ENCODE measurements at places on chromosomes 16 and 17.

GRCh38 chr16:27818246-27818645, 245.3 kb downstream of the GSG1L start:
- no peak for DNase-seq

DNA sequence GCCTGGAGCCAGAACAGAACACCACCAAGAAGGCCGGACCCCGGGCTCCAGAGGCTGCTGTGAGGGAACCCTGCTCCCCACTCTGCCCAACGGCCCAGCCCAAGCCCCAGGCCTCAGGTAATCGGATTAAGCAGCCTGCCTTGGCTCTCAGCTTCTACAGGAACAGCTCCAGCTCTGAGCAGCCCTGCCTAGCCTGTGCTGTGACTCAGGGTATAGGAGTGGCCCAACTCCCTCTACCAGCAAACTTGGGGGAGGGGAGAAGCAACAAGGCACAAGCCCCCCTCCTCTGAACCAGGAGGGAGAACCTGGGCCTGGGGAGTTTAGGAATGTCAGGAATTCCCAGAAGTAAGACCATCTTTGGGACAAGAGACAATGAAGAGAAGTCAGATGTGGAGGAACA, 849 bp upstream of the SOX15 start:
- DNase-seq: no peak

GRCh38 chr17:41678907-41679739, 9.6 kb upstream of the EIF1 start:
- no peak for DNase-seq

DNA sequence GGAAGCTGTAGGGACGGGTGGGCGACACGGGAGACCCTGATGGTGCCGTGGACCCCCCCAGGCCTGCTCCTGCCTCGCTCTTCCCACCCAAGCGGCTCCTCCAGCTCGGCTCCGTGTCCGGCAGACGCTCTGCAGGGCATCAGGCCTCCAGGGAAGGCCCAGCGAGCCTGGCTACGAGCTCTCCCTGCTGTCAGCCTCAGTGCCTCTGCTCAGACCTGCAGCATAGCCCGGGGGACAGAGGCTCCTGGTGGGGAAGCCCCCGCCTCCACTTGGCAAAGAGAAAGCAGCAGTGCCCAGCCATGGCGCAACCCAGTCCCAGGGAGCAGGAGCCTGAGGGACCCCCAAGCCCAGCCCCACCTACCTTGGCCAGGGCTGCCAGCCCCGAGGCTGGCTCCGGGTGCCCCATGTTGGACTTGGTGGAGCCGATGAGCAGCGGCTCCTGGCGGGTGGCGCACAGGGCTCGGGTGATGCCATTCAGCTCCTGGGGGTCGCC, 5.9 kb downstream of the FASN start:
- DNase-seq: no peak

GRCh38 chr17:82693168-82693867, 5.2 kb downstream of the RAB40B start:
- no peak for DNase-seq

GRCh38 chr17:34412965-34413441, 50.0 kb upstream of the CCL1 start:
- no peak for DNase-seq

- DNase-seq: no peak
These were observed 5.1 kb downstream of the PITPNA start for GRCh38 chr17:1557355-1558095.

- DNase-seq: no peak
These were observed 26.1 kb downstream of the MAP2K4 start for GRCh38 chr17:12046786-12047185.

DNA sequence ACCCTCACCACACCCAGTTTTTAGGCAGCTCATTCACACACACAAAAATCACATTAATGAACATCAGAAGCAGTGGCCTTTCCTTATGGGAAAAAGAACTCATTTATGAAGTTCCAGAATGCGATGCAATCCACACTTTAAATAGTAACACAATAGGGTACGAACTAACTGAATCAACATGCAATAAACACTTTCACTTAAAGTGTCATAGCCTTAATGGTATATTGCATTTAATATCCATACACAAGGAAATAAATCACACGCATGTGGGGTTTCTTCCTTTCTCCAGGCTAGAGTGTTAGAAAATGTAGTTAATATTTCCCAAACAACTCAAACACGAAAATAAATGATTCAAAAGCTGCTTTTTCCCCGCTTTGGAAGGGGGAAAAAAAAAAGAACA, 19.7 kb downstream of the ADCY9 start:
- DNase-seq: no peak

- no peak for DNase-seq
These were observed 55.8 kb upstream of the GSE1 start for GRCh38 chr16:85557083-85557970.

DNA sequence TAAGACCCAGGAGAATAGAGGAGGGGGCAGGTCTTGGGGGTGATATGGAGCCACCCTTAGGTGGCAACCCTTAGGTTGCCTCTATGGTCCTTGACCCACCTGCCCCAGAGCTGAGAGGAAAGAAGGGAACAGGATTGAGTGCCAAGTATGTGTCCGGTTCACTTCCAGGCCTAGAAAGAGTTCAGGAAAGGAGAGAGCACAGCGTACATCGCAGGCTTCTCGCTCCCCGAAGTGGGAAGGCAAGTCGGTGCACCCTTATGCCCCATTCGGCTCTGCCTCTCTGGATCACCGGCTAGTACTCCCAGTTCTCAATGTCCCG, 631 bp downstream of the SP6 start:
- DNase-seq: no peak

- no peak for DNase-seq
These were observed 160.0 kb downstream of the MAP2K6 start for GRCh38 chr17:69574257-69575197.

- no peak for DNase-seq
These were observed 2.3 kb downstream of the RBFOX1 start for GRCh38 chr16:7334801-7335560.

DNA sequence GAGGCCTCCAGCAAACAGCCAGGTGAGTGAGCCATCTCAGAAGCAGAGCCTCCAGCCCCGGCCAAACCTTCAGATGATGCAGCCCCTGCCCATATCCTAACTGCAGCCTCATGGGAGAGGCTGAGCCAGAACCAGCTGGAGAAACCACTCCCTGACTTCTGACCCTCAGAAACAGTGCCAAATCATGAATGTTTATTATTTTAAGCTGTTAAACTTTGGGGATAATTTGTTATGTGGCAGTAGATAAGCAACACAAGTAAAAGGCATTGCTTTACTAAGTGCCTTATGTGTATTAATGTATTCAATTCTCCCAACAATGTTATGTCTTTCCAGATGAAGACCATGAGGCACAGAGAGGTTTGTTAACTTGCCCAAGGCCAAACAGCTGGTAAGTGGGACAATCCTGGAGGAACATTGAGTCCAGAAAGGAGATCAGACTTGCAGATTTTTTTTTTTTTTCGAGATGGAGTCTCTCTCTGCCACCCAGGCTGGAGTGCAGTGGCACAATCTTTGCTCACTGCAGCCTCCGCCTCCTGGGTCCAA, 59.6 kb downstream of the SOCS1 start:
- DNase-seq: no peak

- DNase-seq: no peak
These were observed 26.1 kb downstream of the HDAC5 start for GRCh38 chr17:44097110-44097958.

Measured in left renal cortex interstitium (tissue), 4 donors.